Stimulated activated CD4-positive, alpha-beta T cell treated with anti-CD3 and anti-CD28 coated beads, Interleukin-4, amount 100 ng/mL, for 48 hours (primary cell): ENCODE measurements at places on chromosomes 1 and 21.

GRCh38 chr1:201463071-201463552 lies 5.9 kb downstream of the PHLDA3 start:
- no peak for DNase-seq

DNA sequence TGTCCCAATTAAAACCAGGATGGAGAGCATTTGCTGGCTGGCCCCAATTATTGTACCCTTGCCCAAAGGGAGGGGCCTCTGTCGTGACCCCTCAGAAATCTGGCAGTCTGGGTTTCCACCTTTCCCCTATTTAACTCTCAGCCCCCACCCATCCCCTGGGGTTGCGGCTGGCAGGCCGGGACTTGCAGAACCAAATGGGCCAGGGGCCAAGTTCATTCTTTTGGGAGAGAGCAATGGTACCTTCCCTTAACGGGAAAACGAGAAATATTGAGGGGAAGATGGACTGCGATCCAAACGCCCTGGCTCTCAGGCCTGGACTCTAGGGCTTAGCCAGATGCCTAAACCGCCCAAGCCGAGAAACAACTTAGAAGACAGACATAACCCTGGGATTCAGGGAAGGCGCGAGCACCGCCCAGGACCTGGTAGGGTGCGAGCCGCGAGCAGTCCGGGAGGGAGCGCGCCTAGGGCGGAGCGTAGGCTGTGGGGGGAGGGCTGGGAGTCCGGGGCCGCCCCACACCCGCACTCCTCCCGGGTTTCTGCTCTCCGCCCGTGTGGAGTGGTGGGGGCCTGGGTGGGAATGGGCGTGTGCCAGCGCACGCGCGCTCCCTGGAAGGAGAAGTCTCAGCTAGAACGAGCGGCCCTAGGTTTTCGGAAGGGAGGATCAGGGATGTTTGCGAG lies at the start of gene SLC27A3:
Gene SLC27A3, plus strand, starts transcription at position 628 of the 678 bp plus-strand sequence. CDS start 91 bp downstream, outside the sequence.
- peak; percentile 18 for DNase-seq

GRCh38 chr1:1054099-1054700 lies 19.9 kb downstream of the RNF223 start:
- no peak for DNase-seq

- no peak for DNase-seq
These were observed 141.8 kb upstream of the ZRANB2 start for GRCh38 chr1:71222668-71223067.
